ENCODE measurements at places on chromosomes 7 and 10.

DNA sequence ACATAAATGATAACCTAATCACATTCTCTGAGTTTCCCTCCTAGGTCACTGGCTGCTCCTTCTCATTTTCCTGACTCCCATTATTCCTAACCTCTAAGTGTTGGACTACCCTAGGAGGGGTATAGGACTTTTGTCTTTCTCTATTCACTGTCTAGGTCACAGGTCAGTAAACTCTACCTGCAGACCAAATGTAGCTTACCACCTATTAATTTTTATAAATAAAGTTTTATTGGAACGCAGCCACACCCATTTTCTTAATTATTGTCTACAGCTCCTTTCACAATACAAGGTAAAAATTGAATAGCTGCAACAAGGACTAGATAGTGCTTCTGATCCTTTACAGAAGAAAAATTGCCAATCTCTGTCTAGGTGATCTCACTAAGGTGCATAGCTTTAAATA is 156.7 kb downstream of the IMMP2L start:
- DNase-seq: no peak

DNA sequence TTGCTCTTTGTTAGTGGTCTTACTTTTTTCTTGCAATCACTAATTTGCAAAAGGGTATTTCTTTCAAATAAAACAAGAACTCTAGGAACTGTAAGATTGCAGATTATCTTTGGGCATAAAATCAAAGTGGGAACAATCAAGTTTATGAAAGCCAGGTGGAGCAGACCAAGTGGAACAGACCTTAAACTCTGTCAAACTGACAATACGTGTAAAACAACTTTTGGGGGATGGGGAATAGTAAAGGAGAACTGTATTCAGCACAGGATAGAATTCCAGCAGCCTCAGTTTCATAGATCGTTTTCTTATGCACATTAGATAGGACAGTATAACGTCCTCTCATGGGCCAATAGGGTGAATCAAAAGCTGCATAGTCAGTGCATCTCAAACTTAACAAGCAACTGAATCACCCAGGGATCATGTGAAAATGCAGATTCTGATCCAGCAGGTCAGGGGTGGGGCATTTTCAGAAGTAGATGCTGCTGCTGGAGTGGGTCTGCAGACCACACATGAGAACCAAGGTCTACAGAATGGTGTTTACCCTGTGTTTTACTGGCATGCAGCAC is 120.7 kb downstream of the PIP4K2A start:
- DNase-seq: no peak

DNA sequence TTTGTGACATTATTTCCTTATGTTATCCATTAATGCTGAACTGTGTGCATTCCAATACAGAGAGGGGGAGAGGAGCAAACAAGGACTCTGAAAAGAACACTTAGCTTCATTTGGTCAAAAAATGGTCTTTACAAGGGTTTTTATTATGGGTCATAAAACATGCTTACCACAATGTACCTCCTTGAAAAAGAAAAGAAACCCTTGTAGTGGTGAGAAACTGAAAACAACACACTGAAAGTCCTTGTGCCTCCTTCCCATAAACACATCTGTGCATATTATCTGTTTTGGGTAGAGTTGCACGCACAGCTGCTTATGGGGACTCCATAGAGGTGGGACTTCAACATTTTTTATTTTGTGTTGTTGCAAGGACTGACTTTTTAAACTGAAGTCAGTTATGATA is 98.7 kb downstream of the CDK6 start:
- no peak for DNase-seq

DNA sequence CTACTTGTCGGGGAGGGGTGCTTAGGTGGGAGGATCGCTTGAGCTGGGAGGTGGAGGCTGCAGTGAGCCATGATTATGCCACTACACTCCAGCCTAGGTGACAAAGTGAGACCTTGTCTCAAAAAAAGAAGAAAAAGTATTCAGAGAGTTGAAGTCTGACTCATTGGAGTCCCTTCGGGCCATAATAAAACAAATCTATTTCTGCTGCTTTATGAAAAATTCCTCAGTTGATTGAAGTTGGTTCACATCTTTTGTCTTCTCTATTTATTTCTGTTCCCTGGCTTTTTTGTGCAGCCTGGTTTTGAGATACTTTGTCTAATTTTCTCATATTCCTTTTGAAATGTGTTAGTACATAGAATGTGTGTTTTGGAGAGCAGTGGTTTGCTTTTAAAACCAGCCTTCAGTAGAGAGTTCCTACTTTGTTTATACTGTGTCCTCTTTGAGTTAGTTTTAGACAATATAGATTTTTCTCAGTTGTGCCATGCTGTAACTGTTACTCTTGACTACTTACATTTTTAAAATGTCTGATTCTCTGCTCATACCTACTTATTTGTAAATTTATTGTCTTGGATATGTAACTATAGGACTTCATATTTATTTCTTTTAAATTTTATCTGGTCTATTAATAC is 36.7 kb downstream of the LUC7L2 start:
- DNase-seq: no peak

GRCh38 chr7:56483153-56483552 is 366.9 kb upstream of the NUPR2 start:
- no peak for DNase-seq

DNA sequence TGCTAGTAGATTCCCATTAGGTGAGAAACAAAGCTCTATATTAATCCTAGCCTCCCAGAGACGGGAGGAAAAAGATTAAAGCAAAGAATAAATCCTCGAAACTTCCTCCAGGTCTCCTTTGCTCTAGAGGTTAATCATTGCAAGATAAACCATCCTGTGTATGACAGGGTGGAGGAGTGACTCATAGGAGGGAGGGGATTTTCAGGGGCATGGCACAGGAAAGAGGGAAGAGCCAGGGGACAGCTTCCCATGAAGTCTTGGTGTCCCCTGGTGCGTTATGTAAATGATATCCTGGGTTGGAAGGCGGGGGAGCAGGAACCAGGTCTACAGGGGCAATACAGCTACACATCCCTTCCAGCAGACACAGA is 780 bp downstream of the CYP3A5 start:
- DNase-seq: no peak

GRCh38 chr10:70905071-70906021 is 17.0 kb upstream of the PCBD1 start:
- DNase-seq: no peak

DNA sequence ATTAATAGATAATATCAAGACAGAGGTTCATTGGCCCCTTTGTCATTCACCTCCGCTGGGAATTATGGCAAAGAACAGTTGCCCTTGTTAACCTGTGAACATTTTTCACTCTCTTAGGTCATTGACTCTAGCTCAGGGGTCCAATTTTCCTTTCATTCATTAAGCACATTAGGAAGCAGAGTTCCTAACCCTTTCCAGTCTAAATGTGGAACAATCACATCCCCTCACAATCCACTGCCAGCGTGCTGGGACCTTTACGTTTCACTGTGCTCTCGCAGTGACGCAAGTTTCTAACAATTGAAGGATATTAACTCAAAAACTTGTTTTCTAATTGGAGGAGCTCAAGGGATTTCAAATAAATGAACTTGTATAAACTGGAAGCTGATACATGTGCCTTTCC is 79.3 kb upstream of the MEOX2 start:
- no peak for DNase-seq

GRCh38 chr10:4944841-4945240 is 18.4 kb upstream of the AKR1C1 start:
- DNase-seq: no peak

DNA sequence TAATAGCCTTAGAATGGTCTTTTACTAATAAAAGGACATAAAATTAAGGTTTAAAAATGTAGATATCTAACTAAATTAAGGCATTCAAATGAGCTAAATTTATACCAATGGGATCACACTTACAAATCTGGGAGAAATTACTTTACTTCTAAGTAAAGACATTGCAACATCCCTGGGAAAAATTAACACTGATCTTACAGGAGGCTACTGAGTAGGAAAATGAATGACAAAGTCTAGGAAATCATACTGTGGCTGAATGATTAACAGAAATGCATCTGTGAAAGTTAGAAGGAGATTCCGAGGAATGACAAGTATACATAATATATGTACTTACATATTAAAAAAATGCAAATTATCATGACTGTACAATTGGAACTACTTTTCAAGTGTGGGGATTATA is 38.3 kb downstream of the CACNA2D1 start:
- no peak for DNase-seq

GRCh38 chr10:62018131-62018911 is 116.8 kb downstream of the ARID5B start:
- no peak for DNase-seq

DNA sequence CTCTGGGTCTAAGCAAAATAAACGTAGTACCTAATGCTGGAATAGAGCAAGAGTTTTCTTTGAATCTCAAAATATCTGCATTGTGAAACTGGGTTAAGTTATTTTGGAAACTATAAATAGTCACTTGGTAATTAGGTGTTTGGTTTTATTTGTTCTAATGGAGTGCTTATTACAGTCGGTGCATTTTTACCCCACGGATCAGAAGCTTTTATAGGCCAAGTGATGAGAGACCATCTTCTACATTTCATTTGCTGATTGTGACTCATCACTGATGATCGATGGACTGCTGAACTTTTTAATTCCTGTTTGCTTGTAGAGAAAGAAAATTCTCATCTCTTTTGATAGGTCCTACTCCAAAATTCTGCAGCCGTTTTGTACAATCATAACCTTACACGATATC is 28.2 kb downstream of the MGMT start:
- no peak for DNase-seq

DNA sequence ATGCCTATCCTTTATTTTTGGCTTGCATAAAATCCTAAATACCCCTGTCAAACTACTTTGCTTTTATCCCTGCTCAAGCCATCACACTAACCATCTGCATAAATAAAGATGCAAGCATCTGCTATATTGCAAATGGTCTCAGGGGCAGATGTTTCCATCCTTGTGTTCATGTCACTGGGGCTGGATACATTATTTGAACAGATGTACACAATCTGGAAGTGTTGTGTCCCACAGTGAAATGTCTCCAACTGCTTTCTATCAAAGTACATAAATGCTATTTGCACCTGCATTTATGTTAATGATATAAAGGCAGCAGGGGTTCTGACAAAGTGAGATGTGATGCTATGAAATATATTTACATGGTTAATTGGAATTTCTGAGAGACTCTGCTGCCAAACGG is 163.1 kb downstream of the ZNF438 start:
- no peak for DNase-seq
